ENCODE measurements at places on chromosomes 11 and 22.

DNA sequence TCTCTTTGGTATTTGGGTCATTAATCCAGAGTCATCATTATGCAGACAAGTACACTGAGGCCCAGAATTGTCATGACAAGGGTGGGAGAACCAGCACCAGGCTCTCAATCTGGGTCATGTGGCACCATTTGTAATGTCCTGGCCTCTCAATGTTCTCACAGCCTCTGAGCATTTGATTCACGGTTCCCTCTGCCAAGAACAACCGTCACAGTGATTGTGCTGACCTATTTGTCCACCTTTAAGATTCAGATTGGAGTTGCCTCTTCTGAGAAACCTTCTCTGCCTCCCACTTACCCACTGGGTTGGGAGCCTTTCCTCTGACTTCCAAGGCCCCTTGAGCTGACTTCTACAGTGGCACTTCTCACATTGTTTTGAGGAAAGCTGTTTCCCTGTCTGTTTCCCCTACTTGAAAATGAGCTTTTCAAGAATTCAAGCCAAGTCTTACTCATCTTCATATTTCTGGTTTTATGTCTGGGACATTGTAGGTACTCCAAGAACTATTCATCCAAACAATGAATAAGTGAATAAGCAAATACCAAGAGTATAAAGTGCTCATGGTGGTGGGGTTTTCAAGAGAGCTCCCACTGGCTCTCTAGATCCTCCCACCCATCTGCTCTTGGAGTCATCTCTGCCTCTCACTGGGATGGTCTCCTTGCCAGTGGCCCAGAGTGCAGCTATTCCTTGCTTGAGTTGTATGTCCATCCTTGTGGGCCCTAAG, 126.4 kb upstream of the E2F8 start:
- no peaks in the 10 kb centered on the region for H3K27me3 ChIP-seq
- H3K27ac ChIP-seq, result no peak overlapping the region
- peaks cover 27% of the 10 kb centered on the region for H3K4me1 ChIP-seq
- H3K4me3 ChIP-seq, result no peak overlapping the region
- no peaks in the 10 kb centered on the region for H3K36me3 ChIP-seq

GRCh38 chr11:17559341-17560087, 12.5 kb downstream of the OTOG start:
- DNase-seq, result no peak
- no peak overlapping the region for H3K4me3 ChIP-seq
- H3K27me3 ChIP-seq, result no peaks in the 10 kb centered on the region
- no peaks in the 10 kb centered on the region for H3K4me1 ChIP-seq

- peaks cover 9% of the 10 kb centered on the region for H3K4me1 ChIP-seq
- no peak overlapping the region for H3K27ac ChIP-seq
- no peaks in the 10 kb centered on the region for H3K27me3 ChIP-seq
These were observed 31.4 kb downstream of the CHRDL2 start for GRCh38 chr11:74699615-74700396.

DNA sequence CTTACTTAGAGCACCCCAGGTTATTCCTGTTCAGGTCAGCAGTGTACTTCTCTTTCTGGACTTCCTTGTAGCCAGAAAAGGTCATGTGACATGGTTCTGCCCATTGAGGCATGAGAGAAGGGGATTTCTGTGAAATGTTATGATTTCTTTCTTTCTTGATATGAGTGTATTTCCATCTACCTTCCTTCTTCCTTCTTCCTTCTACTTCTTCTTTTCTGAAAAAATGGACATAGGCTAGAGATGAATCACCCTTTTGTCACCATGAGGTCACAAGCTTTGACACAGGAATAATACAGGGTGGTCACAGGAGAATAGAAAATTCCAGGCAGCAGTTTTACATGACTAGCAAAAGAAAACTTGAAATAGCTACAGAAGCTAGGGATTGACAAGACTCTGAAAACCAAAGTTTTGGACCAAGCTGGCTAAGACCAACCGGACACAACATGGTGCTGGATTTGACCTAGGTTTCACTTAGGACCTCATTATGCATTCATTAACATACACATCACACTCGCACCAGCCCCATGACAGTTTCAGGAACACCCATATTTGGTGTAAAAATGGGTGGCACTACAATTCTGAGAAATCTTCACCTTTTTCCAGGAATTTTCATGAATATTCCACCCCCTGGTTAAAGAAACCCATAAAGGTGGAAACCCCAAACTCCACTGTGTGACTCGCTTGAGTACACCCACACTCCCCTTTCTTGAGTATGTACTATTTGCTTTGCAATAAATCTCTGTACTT, 21.2 kb upstream of the MAP6 start:
- no peaks in the 10 kb centered on the region for H3K36me3 ChIP-seq
- DNase-seq, result no peak

DNA sequence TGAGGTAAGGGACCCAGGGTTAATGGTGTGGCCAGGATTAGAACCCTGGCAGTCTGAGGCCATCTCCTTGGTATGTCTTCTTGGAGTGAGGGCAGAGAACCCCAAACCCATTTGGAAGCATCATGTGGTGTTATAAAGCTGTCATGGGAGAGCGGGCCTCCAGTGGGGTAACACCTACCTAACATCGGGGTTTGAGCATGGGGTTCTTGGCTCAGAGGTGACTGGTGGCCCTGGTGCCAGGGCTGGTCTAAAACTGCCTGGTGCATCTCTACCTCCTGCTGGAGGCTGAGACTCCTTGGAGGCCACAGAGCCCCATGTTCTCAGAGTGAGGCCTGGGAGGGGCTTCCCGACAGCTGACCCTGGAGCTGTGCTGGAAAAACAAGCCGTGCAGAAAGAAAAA, 4.5 kb downstream of the PRDM11 start:
- H3K4me1 ChIP-seq, result peaks cover 6% of the 10 kb centered on the region
- H3K27me3 ChIP-seq, result peaks cover 12% of the 10 kb centered on the region
- no peaks in the 10 kb centered on the region for H3K36me3 ChIP-seq
- H3K27ac ChIP-seq, result no peak overlapping the region
- no peak overlapping the region for H3K4me3 ChIP-seq

DNA sequence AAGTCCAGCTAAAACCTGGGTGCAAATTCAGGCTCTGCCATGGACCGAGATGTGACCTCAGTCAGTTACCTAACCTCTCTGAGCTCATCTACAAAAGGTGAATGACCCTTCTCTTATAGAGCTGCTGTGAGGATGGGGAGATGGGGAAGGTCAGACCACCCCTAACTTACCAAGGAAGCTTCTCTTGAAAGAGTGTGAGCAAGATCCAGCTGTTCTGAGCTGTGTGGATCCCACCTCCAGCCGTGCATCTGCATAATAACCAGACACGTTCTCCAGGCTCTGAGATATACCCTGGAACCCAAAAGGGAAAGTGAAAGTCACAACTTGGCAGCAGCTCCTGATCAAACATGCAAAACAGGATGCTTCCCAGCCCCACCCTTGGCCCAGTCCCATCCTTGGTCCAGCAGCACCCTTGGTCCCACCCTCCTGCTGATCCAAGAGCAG, at the start of gene APOL3:
Gene APOL3 (minus strand): TSS at position 257 of the 444 bp plus-strand sequence. CDS start 11,700 bp downstream, outside the sequence.
- no peaks in the 10 kb centered on the region for H3K36me3 ChIP-seq
- H3K27me3 ChIP-seq, result no peaks in the 10 kb centered on the region
- no peak for DNase-seq
- H3K4me1 ChIP-seq, result peaks cover 5% of the 10 kb centered on the region
- no peak within 1 kb of the TSS for H3K4me3 ChIP-seq

- H3K4me1 ChIP-seq, result peaks cover 29% of the 10 kb centered on the region
- H3K36me3 ChIP-seq, result peaks cover 7% of the 10 kb centered on the region
- DNase-seq, result no peak
- H3K27ac ChIP-seq, result no peak overlapping the region
These were observed 44.9 kb downstream of the PITPNB start for GRCh38 chr22:27874185-27874584.

DNA sequence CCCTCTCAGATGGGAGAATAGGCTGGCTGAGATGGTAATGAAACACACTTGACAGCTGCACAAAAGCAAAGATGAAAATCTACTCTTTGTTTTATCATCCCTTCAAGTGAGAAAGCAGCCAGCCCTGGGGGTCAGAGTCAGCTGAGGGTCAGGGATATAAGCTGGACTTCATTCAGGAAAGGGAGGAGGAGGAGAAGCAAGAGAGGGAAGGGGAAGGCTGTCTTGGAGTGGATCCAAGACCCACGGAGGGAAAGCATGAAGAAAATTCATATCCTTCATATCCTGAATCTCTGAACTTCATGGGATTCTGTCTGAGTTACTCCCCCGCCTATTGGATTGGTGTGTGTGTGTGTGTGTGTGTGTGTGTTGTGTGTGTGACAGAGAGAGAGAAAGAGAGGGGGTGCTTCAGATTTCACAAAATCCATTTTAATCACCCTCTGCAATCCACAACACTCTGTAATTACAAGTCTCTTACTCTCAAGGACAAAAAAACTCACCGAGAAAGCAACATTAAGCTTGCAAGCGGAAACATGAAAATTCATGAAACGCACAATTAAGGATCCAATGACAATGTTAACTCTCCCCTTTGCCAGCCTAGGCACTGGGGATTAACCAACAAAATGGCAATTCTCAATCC, 327.7 kb downstream of the TENM4 start:
- no peaks in the 10 kb centered on the region for H3K36me3 ChIP-seq
- H3K4me3 ChIP-seq, result no peak overlapping the region
- DNase-seq, result no peak
- H3K4me1 ChIP-seq, result no peaks in the 10 kb centered on the region
- no peaks in the 10 kb centered on the region for H3K27me3 ChIP-seq
- no peak overlapping the region for H3K27ac ChIP-seq

DNA sequence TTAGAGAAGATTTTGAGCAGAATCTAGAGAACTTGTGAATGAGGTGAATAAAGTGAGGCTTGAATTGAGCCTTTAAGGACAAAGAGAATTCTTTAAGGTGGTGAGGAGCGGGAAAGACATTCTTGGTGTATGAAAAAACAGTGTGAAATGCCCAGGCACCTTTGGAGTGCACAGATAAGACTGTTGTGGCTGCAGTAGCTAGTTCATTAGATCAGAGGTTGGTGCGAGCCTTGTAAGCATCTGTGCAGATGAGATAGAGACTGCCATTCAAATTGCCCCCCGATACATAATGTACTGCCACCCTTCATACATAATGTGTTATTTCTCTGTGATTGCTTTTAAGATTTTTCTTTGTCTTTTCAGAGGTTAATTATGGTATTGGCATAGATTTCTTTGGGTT, 31.3 kb downstream of the ATXN10 start:
- no peaks in the 10 kb centered on the region for H3K27me3 ChIP-seq
- H3K27ac ChIP-seq, result peak overlapping the region; percentile 62

DNA sequence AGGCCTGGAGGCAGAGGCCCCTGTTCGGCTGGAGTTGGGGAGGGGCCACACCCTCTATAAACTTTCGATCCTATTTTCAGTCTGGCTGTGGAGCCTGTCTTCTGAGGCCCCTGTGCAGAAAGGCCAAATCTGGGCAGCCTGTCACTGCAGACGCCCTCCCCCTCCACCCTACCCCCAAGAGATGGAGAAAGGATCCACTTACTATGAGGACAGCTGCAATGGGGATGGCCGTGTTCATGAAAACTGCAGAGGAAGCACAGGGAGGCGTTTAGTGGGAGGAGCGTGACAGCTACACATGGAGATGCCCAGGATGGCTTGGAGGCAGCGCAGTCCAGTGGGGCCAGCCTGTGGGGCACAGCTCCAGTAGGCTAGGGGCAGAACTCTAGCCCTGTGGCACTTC, 43.5 kb upstream of the KCNJ11 start:
- DNase-seq, result no peak
- no peaks in the 10 kb centered on the region for H3K36me3 ChIP-seq
- H3K27ac ChIP-seq, result no peak overlapping the region
- peaks cover 15% of the 10 kb centered on the region for H3K4me1 ChIP-seq
- no peak overlapping the region for H3K4me3 ChIP-seq
- H3K27me3 ChIP-seq, result no peaks in the 10 kb centered on the region

- H3K4me1 ChIP-seq, result peaks cover 20% of the 10 kb centered on the region
- DNase-seq, result no peak
- no peaks in the 10 kb centered on the region for H3K27me3 ChIP-seq
- H3K27ac ChIP-seq, result no peak overlapping the region
- no peaks in the 10 kb centered on the region for H3K36me3 ChIP-seq
These were observed 96.2 kb downstream of the RDX start for GRCh38 chr11:110200241-110200640.

- H3K4me3 ChIP-seq, result no peak overlapping the region
- no peak overlapping the region for H3K27ac ChIP-seq
- no peaks in the 10 kb centered on the region for H3K4me1 ChIP-seq
- H3K36me3 ChIP-seq, result peaks cover 3% of the 10 kb centered on the region
These were observed 104.7 kb upstream of the RRM1 start for GRCh38 chr11:3989921-3990290.

DNA sequence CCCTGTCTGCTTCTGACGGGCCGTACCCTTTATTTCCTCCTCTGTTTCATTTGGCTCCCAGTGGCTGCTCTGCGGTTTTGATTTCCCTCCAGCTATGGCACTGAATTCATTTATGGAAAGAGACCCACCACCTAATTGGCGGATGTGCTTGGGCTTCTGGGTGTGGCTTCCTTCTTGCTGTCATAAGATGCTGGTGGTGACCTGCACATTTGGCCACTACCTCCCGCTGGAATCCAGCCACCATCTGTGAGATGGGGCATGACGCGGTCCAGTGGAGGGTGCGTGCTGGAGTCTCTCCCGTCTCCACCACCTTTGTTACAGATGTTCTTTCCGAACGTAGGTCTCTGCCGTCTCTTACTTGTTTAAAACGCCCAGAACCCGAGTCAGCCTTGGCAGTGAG, 47.7 kb upstream of the FADD start:
- H3K4me1 ChIP-seq, result peaks cover 4% of the 10 kb centered on the region
- no peaks in the 10 kb centered on the region for H3K36me3 ChIP-seq
- DNase-seq, result no peak
- H3K27ac ChIP-seq, result no peak overlapping the region

DNA sequence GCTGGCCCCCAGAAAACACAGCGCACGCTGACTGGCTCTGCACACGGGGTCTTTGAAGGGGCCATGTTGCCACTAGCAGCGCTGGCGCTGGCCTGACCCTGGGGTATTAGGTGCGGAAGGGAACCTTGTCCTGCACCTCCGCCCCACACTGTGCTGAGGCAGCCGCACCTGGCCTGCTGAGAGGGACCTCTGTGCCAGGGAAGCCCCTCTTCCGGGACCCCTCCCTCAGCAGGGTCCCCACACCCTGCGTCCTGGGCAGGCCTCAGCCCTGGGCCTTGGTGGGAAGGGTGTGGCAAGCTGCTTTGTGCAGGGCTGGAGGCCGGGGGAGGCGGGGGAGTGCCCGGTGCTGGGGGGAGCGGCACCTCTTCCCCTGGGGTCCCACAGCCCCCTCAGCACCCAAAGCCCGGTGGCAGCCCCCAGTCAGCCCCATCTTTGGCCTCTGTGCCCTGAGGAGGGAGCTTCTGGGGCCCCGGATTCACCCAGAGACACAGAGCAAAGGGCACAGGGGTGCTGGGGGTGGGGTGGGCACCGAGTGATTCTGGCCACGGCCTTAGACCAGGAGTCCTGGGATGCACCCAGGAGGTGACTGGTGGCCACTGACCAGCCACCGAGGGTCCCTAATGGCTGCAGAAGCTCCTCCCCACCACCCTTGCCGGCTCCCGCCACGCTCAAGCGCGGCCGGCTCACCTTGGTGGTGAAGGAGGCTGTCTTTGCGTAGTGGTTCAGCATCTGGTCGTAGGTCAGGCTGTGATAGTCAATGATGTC, 11.4 kb downstream of the TTLL8 start:
- H3K4me3 ChIP-seq, result no peak overlapping the region
- no peaks in the 10 kb centered on the region for H3K36me3 ChIP-seq
- H3K27me3 ChIP-seq, result no peaks in the 10 kb centered on the region
- no peak for DNase-seq

Data from neural progenitor cell (in vitro differentiated cells).